Hypothalamus (tissue), 51 donors: ENCODE measurements at places on chromosomes 16 and 17.

- DNase-seq = no peak
Observed at GRCh38 chr16:1745900-1746692, 25.2 kb downstream of the NME3 start.

DNA sequence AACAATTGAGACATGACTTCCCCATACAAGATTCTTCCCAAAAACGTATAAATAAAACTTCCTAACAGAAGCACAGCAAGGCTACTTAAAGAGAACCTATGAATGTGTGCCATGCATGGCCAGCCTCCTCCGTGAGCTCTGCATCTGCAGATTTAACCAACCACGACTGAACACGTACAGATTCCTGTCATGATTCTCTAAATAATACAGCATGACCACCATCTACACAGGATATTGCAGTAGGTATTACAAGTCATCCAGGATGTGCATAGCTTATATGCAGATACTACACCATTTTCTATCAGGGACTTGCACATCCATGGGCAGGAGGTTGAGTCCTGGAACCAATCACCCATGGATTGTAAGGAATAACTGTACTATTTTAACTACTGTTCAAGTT lies 1.4 kb upstream of the QRICH2 start:
- DNase-seq = no peak

- DNase-seq = no peak
Observed at GRCh38 chr16:30570636-30571444, 674 bp downstream of the ZNF688 start.

DNA sequence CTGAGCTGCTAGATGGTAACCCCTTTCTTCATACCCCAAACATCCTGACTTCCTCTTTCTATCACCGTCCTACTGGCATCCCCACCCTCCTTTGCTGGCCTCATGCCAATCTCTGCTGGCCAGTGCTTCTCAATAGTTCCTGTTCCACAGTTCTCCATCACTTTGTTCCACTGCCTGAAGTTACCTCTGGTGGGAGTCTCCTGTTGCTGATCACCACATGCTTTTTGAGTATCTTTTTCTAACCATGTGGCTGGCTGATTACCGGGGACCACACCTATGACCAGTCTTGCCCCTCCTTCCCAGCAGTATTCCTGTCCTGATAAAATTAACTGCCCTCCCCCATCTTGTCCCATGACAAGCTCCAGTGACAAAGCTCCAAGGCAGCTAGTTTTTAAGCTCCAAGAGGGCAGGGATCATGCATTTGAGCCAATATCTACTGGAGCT lies 380.4 kb upstream of the CCL2 start:
- DNase-seq = no peak

GRCh38 chr17:32746280-32746679 lies 130.6 kb downstream of the MYO1D start:
- no peak for DNase-seq

- no peak for DNase-seq
Observed at GRCh38 chr16:63005356-63005755, 969.1 kb upstream of the CDH8 start.

DNA sequence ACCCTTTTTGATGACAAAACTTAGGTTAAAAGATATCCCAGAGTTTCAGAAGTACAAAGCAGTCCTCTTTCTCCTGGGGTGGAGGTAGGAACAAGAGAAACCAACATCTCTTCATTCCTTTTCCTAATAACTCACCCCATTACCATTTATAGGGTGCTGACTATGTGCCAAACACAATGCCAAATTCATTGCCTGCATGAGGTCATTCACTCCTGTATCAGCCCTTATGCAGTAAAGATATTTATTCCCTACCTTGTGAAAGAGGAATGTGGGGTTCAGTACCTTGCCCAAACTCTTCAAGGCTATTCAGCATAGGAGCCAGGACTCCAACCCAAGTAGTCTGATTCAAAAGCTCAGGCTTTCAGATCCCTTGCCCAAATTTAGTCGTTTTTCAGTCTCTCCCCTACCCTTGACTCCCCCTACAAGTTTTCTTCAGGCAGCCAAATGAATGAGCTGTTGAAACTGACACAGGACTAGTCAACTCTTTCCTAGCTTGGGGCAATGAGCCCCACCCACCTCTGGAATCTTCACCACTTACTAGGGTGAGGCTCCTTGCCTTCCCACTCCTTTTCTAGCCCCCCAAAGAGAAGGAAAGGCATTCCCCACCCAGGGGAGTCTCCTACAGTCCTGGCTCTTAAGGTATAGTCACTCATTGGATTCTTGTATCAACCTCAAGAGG lies 5.9 kb downstream of the KRT14 start:
- no peak for DNase-seq

DNA sequence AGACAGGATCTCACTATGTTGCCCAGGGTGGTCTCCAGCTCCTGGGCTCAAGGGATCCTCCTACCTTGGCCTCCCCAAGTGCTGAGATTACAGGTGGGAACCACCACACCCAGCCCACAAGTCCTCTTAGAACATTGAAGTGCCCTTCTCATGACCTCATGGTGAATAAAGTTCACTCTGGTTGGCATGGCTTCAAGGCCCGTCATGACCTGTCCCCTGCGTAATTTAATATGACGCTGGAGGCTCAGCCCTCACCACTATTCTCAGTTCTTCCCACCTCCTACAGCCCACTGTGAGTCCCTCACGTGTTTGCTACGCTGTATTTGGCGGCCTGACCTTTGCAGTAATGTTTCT lies 1.9 kb downstream of the ENDOV start:
- DNase-seq = no peak

DNA sequence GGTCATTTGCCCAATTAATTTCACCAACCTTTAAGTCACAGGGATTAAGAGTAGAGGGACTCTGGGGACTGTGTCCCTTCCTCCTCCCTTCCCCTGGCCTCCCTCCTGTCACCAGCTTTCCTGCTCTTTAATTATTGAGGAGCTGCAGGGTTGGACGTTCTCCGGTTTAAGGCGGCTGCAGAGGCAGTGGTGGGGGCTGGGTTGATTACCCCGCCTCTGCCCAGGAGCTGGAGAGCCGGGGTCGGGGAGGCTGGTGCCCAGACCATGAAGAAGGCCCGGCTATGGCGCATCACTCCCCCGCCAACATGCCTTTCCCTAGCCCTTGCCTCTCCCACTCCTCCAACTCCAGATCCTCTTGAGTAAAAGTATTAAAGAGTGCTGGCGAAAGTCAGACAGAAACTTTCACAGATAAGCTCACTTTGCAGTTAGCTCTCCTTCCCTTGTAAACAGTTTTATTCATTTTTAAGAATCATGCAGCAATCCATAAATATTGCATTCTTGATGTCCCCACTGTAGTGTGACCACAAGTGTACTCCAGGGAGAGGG lies 1.1 kb upstream of the FOXJ1 start:
- DNase-seq = no peak

- DNase-seq = no peak
Observed at GRCh38 chr17:5050278-5050677, 15.1 kb upstream of the SLC52A1 start.

- DNase-seq = no peak
Observed at GRCh38 chr17:65228734-65229620, 91.8 kb downstream of the RGS9 start.
